Stimulated activated CD4-positive, alpha-beta T cell treated with anti-CD3 and anti-CD28 coated beads, Interleukin-1b, Interleukin-23, amount 100 ng/mL, for 4 hours (primary cell): ENCODE measurements at places on chromosomes 7 and 10.

GRCh38 chr7:31776616-31777015, 89.6 kb downstream of the PPP1R17 start:
- no peak for DNase-seq

- no peak for DNase-seq
Measured at GRCh38 chr7:156151078-156151477, 338.8 kb upstream of the SHH start.

- no peak for DNase-seq
Measured at GRCh38 chr10:84542522-84543490, 214.4 kb downstream of the CCSER2 start.

DNA sequence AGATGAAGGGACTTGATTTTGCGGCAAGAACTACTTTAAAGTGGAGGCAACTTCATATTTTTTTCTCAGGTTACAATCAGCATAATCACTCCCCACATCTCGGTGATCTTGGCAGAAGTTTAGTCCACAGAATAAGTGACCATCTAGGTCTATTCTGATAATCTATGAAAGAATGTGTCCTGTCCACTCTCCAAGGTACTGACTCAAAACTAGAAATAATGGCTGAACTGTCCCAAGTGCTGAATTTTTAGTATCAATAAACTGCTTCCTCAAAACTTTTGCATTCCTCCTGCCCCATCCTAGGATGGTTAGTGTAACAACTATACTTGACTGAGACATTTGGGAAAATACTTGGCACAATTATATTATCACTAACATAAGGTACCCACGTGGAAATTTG, 10.9 kb upstream of the CHRM2 start:
- DNase-seq, result no peak
